ENCODE measurements at places on chromosomes 6 and 20.

GRCh38 chr6:1970151-1970561 lies 275.2 kb downstream of the GMDS start:
- DNase-seq = no peak

- DNase-seq = no peak
These were observed 964.6 kb upstream of the SLC35B3 start for GRCh38 chr6:9399916-9400315.

- no peak for DNase-seq
These were observed 117.8 kb upstream of the KCNG1 start for GRCh38 chr20:51140671-51141070.

DNA sequence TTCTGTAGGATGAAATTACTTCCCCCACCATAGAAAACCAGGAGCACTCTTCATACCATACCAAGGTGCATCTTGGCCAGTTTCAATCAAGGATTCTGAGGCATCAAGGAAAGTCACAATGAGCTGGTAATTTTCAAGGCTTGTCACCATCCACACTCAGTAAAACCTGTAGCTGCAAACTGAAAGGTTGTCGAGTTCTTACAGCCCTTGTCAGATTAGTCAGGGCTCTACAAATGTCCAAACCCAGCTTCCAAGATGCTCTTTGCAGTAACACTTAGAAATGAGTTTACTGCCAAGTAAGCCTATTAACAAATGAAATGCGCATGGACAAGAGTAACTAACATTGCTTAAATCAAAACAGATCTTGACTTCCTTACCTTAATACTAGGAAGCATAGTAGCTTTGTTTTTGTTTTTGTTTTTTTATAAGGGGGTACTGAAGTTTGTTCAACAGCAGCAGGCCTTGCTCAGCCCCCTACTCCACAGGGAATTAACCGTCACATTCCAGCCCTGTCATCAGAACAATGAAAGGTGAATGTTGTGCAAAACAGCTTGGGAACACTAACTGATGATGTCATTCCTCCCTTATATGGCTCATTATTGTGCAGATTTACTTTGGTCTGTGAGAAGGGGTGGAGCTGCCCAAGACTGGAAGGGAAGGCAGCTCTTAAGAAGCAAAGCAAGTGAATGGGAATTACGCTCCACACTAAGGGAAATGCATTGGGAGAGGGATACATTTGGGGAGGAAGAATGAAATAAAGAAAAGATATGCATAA lies 49.9 kb upstream of the TMEM30A start:
- peak; percentile 83 for DNase-seq

DNA sequence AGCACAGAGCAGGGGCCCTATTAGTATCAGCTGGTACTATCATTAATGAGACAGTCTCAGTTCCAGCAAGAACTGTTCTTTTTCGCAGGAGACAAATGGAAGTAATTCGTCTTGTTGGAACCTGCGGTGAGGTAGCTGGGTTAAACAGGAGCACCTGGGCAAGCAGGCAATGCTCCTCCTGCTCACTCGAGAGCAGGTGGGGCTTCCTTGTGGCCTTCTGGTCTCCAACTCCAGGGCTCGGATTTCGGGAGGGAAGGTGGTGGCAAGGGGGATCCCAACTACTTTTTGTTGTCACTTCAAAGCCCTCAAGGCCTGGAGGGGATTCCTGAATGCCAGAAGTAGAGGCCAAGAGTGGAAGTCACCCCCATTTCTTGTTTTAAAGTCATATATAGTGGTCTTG lies 1.3 kb upstream of the SPEF1 start:
- DNase-seq = no peak

- DNase-seq = peak; percentile 91
These were observed at the start of gene DSE for GRCh38 chr6:116370760-116371119. Gene DSE (plus strand): TSS chr6:116370947. CDS start chr6:116399251, 28,304 bp downstream.

GRCh38 chr6:166106076-166106686 lies 61.5 kb downstream of the TBXT start:
- peak; percentile 49 for DNase-seq

GRCh38 chr6:130831607-130832006 lies 4.4 kb downstream of the SMLR1 start:
- DNase-seq = no peak

Measured in fibroblast of skin of right biceps (primary cell).